ENCODE measurements at places on chromosomes 7 and 10.

- no peak for DNase-seq
Observed at GRCh38 chr10:116382290-116382689, 45.4 kb upstream of the PNLIPRP3 start.

- no peak for DNase-seq
Observed at GRCh38 chr7:16609842-16610450, 35.6 kb downstream of the ANKMY2 start.

DNA sequence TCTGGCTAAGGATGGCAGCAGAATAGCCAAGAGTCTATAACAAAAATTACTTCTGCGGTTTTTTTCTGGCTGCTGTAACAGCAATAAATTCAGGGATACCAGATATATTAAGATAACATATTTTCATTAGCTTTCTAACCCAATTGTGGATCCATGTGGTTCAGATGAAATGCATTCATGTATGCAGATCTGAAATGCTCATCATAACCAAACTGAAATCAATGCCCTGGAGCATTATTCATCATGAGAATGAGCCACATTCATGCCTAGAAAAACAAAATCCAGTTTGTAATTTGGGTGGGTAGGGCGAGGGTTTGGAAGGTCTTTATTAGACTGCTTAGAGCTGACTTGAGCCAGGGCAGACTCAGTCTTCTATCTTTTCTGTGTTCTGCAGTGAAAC is 69.8 kb upstream of the SEMA3A start:
- no peak for DNase-seq

GRCh38 chr10:27771231-27771630 is 25.6 kb upstream of the MKX start:
- no peak for DNase-seq

DNA sequence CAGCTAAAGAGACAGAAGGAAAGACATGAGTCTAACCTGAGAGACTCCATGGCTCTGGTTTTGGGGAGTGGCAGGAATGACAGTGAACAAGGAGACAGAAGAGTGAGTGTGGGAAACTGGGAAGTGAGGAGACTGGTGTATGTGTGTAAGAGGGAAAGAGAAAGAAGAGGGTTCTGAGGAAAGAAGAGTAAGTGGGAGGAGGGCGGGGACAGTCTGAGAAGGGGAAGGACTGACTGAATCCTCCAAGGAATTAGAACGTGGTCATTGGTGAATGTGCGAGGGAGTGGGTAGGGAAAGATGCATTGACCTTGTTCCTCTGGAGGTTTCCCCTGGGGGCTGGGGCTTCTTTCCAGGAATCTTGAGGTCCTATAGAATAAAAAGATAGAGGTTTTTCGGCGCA is 26.6 kb downstream of the WNT8B start:
- no peak for DNase-seq

GRCh38 chr10:127882801-127883459 is 9.8 kb downstream of the CLRN3 start:
- DNase-seq: no peak

DNA sequence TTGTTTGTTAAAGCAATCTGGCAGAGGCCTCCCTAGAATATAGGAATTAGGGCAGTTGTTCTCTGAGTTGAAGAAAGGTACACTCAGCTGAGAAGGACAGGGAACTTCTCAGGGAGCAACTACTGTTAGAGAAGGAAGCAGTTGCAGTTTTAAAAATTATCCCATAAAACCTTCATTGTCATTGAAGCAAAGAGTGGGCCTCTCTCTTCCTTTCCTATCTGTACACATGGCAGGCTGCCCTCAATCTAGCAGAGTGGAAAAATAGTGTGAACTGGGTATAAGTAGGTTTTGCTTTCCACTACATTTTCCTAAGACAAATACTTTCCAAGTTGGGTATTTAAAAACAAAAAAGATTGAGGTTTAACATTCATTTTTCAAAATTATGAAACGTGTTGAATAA is 236.7 kb upstream of the KLF14 start:
- DNase-seq: no peak

GRCh38 chr10:9299966-9300365 is 1245.5 kb downstream of the GATA3 start:
- no peak for DNase-seq

DNA sequence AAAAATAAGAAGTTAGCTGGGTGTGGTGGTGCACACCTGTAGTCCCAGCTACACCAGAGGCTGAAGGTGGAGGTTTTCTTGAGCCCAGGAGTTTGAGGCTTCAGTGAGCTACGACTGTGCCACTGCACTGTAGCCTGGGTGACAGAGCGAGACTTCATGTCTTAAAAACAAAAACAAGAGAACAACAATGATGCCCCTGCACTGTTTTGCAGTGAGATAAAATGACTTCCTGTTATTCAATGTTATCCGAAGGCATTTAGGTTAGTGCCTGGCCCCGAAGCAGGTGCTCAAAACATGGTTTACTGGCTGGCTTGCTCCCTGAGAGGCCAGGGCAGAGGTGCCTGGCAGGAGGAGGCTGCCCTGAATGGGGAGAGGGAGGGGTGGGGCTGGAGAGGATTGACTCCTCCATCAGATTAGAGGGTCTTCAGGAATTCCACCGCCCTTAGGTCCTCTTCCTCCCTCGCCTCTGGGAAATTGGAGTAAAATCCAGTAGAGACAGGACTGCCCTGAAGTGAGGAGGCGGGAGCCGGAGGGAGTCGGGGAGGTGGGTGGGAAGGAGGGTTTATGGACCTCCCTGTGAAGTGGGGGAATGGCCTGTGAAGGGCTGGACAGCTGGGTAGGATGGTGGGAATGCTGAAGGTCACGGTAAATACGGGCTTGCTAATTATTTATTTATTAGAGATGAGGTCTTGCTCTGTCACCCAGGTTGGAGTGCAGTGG is 6.8 kb upstream of the CLDN4 start:
- DNase-seq: no peak

DNA sequence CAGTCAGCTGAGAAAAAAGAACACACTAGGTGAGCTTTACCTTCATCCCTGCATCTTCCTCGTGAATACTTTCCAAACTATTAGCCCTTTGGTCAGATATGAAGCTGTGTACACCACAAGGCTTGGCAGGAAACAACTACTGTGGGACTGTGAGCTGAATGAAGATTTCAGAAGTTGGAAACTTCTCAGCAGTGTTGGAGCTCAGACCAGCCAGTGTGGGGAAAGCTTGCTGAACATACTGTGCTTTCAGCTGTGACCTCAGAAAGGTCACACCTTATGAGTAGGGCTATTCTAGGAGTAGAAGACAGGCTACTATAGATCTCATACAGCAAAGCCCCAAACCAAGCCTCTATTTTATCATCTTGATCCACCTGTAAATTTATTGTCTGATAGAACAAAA is 123.6 kb downstream of the EXOC4 start:
- no peak for DNase-seq

- DNase-seq: peak; percentile 82
Observed at GRCh38 chr7:100483090-100483721, 521 bp upstream of the NYAP1 start.

DNA sequence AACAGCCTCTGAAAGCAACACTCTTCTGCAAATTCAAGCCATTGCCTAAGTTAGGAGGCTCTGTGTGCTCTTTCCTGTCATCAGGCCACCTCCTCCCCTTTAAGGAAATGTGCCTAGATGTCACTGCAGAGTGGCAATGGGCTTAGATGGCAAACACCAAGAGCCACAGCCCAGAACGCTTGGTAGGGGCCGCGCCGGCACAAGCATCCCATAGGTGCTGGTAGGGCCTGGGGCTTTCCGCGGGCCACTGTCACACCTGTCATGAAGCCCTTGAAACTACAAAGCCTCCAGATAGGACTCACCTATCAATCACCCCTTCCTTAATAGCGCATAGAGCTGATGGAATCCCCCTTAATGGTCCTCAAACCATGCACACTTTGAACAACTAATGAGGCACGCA is 299.9 kb downstream of the GRID1 start:
- no peak for DNase-seq

DNA sequence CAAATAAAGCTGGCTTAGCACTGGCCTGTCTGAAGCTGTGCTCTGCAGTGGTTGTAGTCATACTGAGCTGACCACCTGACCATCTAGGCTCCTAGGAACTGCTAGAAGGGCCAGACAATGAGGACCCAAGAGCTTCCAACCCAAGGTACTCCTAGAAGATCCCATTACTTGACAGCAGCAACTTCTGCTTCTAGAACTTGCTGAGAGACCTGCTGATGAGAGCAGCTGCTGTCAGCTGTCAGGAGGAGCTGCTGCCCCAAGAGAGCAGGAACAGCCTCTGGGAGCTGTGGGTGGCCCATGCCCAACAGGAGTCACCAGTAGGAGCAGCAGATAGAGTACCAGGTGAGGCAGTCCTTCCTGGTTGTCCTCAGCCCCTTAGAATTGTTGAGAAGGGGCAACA is 70.2 kb downstream of the RBM20 start:
- DNase-seq: no peak

DNA sequence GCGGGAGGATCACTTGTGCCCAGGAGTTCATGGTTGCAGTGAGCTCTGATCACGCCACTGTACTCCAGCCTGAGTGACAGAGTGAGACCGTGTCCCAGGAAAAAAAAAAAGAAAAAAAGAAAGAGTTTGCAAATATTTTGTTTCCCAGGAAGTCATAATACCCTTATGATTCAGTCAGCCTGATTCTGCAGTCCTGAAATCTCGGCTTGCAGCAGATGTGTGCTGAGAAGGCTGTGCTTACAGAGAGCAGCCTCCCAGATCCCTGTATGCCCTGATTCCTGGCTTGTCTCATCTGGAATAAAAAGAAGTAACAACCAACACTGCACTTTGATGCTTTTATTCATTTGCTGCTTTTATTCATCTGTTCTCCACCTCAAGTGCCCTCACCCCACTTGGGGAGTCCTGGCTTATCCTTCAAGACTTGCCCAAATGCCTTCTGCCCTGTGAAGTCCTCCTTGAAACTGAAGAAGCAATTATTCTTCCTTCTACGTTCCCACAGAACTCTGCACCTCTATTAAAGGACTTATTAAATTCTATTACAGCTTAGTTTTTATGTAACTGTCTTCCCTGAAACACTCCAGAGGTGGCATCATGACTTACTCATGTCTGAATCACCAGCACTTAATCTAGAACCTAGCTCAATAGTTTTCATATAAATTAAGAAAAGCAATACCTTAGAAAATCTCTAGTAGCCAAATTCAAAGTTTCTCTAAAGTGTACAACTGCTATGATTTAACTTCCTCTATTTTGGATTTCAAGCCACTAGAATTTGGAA is 27.7 kb upstream of the BPGM start:
- no peak for DNase-seq

DNA sequence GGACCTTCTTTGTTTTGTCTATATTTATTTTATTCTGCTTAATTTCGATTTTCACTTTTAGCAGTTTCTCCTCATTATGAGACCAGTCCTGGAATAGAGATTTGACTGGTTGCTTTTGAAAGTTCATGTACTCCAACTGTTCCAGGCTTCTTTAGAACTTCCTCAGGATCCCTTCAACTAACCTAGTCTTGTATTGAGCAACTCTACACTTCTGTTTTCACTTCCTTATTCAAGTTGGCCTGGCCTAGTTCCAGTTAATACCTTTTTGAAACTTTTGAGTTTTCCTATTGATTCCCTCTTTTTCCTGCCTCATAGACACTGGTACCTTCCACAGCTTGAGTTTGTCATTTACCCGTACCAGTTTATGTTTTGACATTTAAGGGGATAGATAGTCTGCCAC is 421.7 kb downstream of the ATRNL1 start:
- DNase-seq: no peak

DNA sequence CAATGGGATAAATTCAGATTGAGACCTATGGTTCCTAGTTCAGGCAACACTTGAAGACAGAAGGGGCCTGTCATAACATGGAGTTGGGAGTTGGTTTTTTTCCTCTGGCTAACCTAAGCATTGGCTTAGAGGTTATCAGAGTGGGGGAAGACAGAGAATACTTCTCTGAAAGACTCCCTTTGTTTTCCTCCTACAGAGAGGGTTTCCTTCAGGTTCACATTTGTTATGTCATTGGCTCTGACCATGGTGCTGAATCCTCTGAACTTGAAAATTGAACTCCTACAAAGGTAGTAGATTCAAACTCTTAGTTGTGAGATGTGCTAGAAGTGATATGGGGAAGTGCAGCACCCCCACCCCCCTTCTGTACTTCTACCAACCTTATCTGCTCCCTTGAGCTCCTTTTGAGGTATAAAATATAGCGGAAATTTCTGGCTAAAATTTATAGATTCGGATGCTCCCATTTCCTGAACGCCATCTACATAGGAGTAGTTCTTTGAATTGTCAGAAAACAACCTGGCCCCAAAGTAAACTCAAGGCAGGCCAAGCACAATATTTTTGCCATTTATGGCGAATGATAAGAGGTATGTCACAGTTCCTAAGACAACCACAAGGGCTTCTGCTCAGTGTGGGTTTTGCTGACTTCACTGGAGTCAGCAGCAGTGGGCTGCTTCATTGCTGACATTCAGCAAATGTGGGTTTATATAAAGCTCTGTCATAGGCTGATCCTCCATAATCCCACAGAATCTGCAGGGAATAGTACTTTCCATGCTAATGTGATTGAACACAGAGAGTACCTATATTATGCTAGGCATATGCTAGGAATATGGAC is 131.6 kb upstream of the KLF14 start:
- DNase-seq: no peak

DNA sequence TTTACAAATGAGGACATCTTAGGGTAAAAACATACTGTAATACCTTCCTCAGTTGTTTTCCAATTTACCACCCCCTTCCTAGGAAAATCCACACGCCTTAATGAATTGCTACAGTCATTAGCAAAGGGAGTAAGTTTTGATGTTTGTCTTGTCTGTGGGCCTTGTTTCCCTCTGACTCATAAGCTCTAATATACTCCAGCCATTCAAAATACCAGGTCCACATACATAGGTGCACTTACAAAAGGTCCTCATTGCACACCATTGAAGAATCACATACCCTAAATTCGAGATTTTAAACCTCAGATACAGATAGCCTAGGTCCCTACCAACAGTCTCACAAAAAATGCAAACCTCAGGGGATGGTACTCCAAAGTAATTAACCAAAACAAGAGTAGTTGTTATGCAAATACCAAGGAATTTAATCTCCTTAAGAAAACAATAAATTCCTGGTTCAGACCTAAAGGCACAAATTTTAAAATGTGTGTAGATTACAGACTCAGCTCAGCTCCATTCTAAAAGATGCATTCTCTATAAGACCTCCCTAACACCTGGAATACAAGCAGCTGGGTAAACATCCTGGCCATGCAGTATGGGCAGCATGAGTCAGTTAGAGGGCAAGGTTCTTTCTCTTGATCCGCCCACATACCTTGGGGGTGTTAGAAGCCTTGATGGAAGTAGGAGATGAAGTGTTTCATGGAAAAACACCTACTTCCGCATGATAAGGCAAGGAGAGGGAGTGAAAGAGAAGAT is 3.0 kb upstream of the LIPK start:
- no peak for DNase-seq

- DNase-seq: peak; percentile 11
Observed at GRCh38 chr7:1569016-1569415, 816 bp downstream of the PSMG3 start.

- DNase-seq: no peak
Observed at GRCh38 chr7:111657018-111657417, 94.7 kb upstream of the IMMP2L start.

All from CD4-positive, alpha-beta T cell treated with Interleukin-15 for 4 hours (primary cell).